Stimulated activated CD4-positive, alpha-beta T cell treated with anti-CD3 and anti-CD28 coated beads, Interleukin-15, amount 100 ng/mL, for 1 hour (primary cell): ENCODE measurements at places on chromosomes 13 and 19.

DNA sequence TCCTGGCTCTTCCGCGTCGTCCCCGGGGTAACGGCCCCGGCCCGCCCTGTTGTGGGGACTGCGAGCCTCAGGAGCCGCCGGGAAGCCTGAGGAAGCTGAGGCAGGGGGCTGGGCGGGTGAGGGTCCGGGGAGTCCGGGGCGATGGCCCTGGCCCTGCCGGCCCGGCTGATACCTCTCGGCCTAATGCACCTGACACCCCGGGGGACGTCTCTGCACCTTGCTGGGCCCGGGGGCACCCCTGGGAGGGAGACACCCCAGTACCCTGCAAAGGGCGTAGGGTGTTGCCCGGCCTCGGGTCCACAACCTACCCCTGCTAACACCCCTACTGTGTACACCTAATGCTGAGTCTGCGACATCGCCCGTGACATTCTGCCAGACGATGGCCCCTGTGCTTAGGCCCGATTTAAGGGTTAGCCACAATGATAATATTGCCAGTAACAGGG lies 410 bp downstream of the PIN1 start:
- no peak for DNase-seq

DNA sequence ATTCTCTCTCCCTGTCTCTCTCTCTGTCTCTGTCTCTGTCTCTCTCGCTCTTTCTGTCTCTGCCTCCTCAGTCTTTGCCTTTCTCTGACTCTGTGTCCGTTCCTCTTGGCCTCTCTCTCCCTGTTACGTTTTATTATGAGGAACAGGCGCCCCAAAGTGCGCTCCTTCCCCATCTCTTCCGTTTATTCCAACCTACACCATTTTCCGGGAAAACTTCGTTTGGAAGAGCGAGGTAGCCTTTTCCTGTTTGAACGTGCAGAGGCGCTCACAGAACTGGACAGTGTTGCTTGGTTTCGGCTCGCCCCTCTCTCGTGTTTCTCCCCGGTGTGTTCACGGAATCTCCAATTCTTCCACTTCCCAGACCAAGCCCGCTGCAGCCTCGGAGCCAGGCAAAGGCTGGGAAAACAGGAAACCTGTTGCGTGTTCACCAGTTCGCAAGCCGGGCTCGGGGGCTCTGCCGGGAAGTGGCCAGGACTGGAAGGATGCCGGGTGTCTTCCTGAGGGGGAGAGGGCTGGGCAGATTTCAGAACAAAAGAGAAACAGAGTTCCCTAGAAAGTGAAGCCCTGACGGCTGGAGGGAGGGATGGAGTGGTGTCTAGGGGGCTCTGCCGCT lies 605 bp downstream of the TMEM255B start:
- DNase-seq: no peak

- DNase-seq: no peak
Observed at GRCh38 chr19:3619631-3620012, 7.0 kb downstream of the CACTIN start.

- no peak for DNase-seq
Observed at GRCh38 chr13:113053801-113054604, 51.6 kb upstream of the F7 start.

GRCh38 chr13:84362777-84363176 lies 480.5 kb upstream of the SLITRK1 start:
- no peak for DNase-seq

DNA sequence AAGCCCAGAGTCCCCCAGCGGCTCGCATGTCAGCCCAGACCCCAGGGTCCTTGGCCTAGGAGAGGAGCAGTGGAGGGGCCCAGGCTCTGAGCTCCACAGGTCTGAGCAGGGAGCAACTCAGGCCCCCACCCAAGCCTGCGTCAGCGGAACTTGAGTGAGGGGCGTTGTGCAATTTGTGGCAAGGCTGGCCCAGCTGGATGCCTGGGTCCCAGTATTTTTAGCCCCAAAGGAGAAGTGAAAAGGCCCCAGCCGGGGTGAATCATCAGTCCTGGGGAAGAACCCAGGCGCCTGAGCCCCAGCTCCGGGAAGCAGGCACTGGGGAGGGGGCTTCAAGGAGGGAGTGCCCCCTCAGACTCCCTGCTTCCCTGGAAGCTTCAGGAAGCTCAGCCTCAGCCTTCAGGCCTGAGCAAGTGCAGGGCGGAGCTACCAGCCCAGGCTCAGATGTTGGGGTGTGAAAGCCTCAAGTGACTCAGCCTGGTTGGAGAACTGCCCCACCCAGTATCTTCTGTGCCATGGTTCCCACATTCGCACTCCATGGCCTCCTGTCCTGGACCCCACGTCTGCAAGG lies 7.2 kb downstream of the MED29 start:
- DNase-seq: no peak

GRCh38 chr19:40578442-40578908 lies 1.8 kb downstream of the SHKBP1 start:
- DNase-seq: no peak

DNA sequence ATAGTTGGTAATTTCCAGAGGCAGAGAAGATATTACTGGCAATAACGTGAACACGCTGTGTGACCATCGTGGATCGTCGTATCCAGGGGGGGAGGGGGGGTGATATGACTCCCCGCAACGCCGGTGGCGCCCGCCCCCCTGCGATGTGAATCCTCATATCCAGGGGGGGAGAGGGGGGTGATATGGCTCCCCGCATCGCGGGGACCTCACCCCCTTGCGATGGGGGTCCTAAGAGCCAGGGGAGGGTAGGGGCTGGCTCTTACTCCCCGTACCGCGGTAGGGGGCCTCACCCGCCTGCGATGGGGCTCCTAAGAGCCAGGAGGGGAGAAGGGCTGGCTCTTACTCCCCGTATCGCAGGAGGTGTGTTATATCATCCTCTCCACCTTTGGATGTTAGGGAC lies 31.3 kb upstream of the RGCC start:
- DNase-seq: no peak

DNA sequence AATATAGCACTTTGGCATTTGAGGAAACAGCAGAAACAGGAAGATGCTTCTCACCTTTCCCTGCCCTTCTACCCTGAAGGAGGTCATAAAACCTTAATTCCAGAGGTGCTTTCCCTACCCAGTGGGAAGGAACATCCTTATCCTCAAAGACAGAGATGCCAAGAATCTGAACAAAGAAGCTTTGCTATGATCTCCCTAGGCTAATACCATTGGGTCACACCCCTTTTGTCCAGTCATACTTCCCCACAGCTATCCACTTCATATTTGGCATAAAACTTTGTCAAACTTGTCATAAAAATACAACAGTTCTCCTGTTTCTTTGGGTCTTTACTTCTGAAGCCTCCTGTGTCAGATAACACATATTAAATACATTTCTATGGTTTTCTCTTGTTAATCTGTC lies 21.7 kb upstream of the RXFP2 start:
- DNase-seq: no peak

DNA sequence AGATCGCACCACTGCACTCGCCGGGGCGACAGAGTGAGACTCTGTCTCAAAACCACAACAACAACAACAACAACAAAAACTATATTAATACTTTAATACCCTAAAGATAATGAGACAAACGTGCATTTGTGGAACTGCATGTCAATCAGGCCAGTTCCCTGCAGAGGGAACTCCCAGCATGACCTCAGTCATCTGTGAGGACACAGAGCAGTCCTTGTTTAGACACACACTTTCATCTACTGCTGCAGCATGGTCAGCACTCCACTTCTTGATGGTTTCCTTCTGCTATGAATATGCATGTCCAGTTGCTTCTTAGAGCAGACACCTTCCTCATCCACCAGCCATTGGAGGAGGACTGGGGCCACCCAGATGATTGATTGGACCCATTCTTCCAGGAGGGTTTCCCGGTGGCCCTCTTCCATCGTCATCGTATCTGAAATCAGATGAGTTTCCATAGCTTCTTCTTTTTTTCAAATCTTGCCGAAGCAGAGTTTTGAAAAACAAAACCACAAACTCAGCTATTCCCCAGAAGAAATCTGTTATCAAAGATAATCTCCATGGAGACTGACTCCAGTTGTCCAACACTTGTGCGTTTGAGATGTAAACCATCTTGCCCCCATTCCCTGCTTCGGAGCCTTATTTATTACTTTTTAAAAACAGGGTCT lies 26.5 kb downstream of the ZNF607 start:
- DNase-seq: no peak

DNA sequence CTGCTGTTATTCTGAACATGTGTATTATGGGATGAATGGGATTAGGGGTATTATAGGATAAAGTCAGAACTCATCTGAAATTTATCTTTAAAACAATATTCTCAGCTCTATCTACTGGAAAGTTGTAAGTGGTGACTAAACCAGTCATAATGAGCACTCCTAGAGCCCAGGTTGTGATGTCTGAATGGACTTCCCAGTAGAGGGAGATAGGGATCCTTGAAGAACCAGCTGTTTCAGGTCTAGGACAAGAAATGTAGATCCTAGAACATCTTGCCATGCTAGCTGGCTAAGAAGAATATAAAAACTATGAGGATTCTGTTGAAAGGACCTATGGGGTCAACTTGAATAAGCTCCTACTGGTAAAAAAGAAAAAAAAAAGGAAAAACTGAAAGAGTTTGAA lies 310.8 kb downstream of the SLC7A1 start:
- DNase-seq: no peak

DNA sequence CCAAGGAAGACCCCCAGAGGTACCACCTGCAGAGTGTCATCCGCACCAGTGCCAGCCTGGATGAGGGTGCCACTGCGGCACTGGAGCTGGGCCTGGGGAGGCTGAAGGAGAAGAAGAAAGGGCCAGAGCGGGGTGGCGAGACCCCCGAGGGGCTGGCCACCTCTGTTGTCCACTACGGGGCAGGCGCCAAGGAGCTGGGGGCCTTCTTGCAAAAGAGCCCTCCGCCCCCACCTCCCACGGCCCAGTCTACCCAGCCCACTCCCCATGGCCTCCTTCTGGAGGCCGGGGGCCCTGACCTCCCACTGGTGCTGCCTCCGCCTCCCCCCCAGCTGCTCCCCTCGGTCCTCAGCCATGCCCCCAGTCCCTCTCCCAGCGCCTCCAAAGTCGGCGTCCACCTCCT lies 5.4 kb downstream of the PRR12 start:
- DNase-seq: no peak

- DNase-seq: peak; percentile 98
Observed at GRCh38 chr19:42325308-42325895, at the start of gene MEGF8. MEGF8 (plus strand) TSS chr19:42325635; CDS start chr19:42326244, 609 bp downstream.

DNA sequence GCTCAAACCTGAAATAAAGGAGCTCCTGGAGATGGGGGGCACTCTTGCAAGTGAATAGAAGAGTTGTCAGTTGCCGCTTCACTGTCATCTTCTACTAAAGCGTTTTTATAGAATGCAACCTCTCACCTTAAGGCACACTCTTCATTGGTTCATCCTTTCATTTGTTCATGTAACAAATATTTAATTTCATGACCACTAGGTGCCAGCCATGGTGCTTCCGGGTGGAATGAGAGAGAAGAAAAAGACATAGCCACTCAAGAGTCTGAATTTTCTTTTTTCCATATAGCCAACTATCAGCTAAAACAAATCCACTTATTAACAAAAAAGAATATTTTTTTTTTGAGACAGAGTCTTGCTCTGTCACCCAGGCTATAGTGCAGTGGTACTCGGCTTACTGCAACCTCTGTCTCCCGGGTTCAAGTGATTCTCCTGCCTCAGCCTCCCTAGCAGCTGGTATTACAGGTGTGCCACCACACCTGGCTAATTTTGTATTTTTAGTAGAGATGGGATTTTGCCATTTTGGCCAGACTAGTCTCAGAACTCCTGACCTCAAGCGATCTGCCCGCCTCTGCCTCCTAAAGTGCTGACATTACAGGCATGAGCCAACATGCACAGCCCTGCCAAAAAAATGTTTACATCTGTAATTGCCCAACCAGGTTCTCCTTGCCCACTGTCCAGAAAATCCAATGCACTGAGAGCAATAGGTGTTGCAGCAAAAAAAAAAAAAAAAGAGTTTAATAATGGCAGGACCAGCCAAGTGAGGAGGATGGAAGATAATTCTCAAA lies 22.1 kb upstream of the SACS start:
- DNase-seq: no peak

DNA sequence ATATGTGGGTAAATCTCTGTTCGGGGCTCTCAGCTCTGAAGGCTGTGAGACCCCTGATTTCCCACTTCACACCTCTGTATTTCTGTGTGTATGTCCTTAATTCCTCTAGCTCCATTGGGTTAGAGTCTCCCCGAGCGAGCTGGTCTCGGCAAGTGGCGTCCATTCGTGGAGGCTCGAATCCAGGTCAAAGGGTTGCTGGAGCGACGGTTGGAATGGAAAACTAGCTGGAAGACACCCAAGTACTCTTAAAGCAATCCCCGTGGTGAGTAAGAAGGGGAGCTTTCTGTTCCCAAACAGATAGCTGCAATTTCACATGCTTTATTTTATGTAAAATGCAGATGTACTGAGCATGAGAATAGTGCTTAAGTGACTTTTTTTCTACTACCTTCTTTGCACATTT lies 277.5 kb upstream of the SGCG start:
- DNase-seq: no peak

DNA sequence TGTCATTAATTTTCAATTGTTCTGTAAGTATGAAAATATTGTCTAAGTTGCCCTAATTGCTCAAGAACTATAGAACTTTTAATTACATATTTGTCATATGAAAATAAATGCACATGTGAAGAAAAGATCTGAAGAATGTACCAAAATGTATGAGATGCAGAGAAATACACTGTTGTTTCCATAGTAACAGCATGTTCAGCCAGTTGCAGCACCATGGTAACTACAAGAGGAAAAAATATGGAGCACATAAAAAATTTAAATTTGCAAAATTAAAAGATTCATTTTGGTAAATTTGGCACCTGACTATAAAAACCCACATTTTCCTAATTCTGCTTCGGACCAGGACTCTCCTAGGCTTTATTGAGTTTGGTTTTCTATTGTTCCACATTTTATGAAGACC lies 1170.0 kb upstream of the MIR17HG start:
- no peak for DNase-seq

DNA sequence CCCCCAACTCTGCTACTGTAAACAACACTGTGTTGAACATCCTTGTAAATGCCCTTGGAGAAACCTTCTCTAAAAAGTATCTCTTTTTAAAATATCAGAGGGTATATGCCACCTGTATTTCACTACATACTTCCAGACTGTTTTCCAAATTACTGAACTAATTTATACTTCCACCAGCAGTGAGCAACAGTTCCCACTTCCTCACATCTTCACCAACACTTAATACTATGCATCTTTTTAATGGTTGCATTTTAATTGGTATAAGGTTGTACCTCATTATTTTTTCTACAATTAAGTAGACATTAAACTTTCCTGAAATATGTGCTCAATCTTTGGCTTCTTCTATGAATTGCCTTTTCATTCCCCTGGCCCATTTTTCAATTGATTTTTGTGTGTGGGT lies 21.8 kb downstream of the CLEC4M start:
- DNase-seq: no peak
